ENCODE measurements at places on chromosomes 16 and 17. TPM values are rescaled to one million over a fixed set of nuclear protein-coding genes. Genes with fewer than 3 reads are reported as not detected.

- peak; percentile 100 for ATAC-seq
Observed at GRCh38 chr17:66737524-66737923, 97.4 kb upstream of the CACNG5 start.

DNA sequence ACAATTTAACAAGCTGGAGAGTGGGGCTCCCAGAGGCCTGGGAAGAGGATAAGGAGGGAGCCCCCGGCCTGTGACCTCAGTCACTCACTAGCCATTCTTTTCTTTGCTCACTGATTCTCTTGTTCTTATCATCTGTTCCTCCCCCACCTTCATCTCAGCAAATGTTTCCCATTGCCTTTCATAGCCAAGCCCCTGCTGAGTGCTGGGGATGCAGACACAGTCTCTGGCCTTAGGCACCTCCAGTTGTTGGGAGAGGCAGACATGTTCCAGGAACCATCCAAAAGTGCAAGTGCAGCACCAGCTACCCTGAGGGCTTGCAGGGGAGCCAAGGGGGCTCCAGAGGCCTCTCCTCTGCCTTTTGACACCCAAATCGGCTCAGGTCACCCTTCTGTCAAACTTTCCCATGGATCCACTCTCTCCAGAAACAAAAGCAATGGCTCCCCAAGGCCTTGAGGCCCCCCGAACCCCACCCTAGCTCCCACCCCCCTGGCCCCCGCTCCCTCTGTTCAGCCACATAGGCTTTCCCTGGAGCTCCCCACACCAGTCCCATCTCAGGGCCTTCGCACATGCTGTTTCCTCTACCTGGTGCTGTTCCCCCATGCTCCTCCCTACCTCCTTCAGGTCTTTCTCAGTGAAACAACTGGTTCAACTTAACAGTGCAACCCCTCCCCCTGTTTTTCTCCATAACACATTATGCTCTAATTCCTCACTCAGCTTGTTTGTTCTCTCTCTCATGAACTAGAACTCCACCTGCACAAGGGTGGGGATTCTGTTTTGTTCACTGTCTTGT lies 14.9 kb upstream of the KCNJ12 start:
- ATAC-seq: no peak

DNA sequence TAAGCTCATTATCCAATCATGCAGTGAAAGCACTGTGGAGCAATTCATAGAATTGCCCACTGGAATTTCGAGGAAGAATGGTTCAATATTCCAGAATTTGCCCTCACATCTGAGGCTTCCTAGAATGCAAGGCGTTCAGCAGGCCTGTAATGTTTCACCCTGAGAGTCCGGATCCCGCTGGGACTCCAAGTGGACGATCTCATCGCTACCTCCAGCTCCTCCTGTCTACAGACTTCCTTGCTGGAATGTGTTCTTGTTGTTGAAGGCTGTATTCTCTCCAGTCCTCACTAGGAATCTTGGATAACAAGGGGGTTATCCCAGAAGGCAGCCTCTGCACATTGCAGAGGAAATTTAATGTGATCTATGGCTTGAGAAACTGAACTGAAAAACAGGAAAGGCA lies 7.8 kb downstream of the SLC47A1 start:
- no peak for ATAC-seq

FOXL1 gene
- total RNA-seq: 0.30 TPM

- ATAC-seq: no peak
Observed at GRCh38 chr17:6024576-6024975, 45.6 kb upstream of the WSCD1 start.

DPEP3 gene
- not detected for total RNA-seq

DNA sequence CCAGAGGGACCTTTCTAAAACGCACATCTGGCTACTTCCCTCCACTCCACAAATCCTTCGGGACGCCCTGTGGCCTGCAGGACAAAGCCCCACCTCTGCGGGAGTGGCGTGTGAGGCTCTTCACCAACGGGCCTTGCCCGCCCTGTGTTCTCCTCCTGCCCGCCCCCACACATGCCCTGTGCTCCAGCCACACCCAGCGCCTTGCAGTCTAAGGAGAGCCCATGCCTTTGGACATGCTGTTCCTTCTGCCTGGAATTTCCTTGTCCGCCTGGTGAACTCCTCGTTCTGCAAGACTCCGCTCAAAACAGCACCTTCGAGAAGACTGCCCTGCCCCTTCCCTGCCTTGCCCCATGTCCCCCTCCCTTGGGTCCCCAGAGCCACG lies 7.4 kb downstream of the ELOB start:
- ATAC-seq: peak; percentile 7

YBX2 gene
- total RNA-seq: 2.1 TPM

SMTNL2 gene
- 1.6 TPM for total RNA-seq

AKAP10 gene
- total RNA-seq: 23.2 TPM

All from motor neuron (in vitro differentiated cells).